Thoracic aorta (tissue), 2 donors: ENCODE measurements at places on chromosomes 1 and 21. TPM values are rescaled to one million over a fixed set of nuclear protein-coding genes. Genes with fewer than 3 reads are reported as not detected.

The MYOG gene
- not detected for total RNA-seq

DNA sequence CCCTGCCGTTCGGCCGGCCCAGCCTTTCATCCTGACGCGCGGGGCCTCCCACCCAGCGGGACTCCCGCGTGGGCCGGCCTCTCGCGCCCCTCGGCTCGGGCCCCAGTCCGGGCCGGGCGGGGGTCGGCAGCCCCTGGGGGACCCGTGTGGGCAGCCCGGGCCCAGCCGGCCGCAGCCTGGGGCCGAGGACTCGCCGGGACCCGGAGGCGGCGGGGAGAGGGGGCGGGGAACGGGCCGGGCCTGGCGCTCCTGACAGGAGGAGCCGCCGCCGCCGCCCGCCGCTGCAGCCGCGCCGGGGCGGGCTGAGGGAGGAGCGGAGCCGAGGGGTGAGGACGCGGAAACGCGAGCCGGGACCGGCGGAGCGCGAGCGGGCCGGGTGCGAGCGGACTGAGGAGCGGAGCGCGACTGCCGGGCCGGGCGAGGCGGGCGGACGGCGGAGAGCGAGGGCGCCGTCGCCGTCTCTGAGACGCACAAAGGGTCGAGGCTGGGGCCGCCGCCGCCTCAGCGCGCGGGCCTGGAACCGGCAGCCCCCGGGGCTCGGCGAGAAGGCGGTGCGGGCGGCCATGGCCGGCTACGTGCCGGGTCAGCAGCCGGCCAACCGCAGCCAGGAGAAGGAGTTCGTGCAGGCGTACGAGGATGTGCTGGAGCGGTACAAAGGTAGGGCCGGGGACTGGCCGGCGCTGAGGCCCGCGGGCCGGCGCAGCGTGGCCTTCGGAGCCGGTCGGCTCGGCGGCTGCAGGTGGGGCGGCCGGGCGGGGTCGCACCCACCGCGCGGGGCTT lies 79.1 kb downstream of the NDUFS5 start:
- DNase-seq, result no peak

The HSF2BP gene
- not detected for total RNA-seq

GRCh38 chr1:74586253-74586897 lies 74.0 kb upstream of the LRRC53 start:
- DNase-seq, result no peak

The CASQ2 gene
- 12.5 TPM for total RNA-seq

DNA sequence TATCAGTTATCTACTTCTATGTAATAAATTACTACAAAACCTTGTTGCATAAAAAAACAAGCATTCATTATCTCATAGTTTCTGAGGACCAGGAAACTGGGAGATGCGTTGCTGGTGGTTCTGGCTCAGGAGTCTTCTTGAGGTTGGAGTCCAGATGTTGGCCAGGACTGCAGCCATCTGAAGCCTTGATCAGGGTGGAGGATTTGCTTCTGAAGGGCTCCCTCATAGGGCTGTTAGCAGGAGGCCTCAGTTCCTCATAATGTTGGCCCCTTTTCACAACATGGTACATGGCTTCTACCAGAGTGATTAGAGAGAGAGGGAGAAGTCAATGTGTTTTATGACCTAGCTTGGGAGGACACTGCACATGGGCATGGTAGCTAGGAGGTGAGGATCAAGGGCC lies 137.4 kb downstream of the CNIH3 start:
- no peak for DNase-seq

DNA sequence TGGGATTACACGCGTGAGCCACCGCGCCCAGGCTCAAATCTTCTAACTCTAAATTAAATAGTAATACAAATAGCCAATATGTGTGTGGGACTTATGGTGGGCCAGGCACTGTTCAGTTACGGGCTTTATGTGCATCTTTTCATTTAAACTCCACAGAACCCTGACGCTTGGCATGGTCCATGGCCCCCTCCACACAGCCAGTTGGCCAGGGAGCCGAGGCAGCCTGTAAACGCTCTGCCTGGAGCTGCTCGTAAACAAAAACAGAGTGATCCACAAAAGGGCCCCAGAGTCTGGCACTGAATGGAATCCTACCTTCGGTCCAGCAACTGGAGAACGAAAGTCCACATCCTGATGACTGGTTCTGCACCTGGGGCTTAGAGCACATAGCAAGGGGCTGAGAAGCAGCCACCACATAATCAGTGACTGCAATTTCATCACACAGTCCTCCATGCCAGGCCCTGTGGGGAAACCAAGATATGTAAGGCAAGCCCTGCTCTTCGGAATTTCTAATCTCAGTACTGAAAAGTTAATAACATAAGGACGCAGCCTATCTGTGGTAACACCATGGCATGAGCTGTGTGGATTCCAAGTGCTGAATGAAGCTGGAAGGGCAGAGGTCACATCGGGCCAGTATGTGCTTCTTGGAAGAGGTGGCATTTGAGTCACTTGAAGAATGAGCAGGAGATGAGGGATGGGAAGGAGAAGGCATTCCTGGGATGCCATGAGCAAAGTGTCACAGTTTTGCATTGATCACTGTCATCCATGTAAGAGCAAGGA lies 13.5 kb upstream of the ADAMTSL4 start:
- no peak for DNase-seq

DNA sequence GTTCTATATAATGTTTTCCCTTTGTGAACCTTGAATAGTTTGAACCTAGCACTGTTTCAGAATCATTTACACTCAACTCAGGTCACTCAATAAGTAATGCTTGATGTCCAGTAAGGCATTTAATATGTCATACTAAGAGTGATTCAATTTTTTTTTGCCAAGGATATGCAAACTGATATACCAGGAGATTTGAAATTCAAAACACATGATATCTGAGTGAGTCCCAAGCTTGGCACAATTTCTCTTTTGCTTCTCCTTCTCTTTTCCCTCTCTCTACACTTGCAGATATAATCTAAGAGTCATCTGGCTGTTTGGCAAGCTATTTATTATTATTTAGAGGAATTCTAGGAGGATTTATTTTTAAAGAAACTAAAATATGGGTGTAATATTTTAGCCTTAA lies 61.6 kb upstream of the SPAG17 start:
- no peak for DNase-seq

The DPT gene
- 60.7 TPM for total RNA-seq

- DNase-seq, result no peak
Measured at GRCh38 chr1:87897481-87897880, 568.8 kb downstream of the LMO4 start.

DNA sequence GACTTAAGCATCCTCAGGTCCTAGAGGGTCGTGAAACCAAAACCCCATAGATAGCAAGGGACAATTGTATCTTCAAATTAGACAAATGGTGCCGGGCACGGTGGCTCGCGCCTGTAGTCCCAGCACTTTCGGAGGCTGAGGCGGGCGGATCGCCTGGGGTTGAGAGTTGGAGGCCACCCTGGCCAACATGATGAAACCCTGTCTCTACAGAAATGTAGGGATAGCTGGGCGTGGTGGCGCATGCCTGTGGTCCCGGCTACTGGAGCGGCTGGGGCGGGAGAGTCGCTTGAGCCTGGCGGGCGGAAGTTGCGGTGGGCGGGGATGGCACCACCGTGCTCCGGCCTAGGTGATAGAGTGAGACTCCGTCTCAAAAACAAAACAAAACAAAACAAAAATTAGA lies 780.6 kb downstream of the BRINP3 start:
- DNase-seq, result no peak
